ENCODE measurements at places on chromosomes 16 and 17.

- DNase-seq = no peak
Measured at GRCh38 chr16:88812513-88813268, 963 bp upstream of the APRT start.

GRCh38 chr16:65213866-65214595, 92.2 kb upstream of the CDH11 start:
- no peak for DNase-seq

DNA sequence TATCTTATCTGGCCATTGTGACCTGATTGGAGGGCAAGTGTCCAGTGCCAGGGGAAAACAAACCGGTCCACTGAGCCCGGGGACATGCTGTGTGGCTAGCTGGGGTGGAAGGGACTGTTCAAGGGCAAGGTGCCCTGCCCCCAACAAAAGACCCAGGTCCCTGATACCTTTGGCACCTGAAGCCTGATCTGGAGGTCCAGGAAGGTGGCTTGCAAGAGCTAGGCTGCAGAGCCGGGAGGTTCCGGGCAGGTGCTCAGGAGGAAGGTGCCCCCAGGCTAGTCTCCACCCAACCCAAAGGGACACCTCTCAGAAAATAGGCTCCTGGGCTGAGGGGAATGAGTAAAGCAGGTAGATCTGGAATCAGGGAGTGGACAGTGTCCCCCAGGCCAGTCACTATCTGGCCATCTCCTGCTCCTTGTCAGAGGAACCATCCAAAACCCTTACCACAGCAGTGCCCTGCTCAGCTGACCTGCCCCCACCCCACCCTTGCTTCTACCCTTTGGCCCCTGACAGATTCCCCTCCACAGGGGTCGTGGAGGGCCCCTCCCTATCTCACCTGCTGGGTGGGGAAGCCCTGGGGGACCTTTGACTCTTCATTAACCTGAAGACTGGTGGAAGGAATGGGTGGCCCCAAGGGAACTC, 6.2 kb downstream of the NAT9 start:
- no peak for DNase-seq

DNA sequence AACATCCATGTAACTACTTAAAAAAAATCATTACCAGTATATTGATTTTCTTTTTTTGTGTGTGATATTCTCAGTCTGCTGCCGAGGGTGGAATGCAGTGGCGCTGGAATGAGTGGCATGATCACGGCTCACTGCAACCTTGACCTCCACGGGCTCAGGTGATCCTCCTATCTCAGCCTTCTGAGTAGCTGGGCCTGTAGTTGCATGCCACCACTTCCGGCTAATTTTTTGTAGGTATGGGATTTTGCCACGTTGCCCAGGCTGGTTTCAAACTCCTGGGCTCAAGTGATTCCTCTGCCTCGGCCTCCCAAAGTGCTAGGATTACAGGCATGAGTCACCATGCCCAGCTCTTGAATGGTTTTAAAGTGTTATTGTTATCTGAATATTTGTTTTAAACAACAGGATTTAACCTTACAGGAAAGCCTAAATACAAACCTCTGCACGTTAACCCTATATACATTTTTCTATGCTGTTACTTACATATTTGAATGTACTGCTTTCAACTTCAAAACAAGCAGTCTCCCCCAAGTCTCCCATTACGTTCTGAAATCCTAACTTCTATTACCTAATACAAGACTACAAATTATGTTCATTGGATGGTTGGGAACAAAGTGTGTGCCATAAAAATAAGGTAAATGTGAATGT, 61.7 kb downstream of the KPNA2 start:
- DNase-seq = no peak

DNA sequence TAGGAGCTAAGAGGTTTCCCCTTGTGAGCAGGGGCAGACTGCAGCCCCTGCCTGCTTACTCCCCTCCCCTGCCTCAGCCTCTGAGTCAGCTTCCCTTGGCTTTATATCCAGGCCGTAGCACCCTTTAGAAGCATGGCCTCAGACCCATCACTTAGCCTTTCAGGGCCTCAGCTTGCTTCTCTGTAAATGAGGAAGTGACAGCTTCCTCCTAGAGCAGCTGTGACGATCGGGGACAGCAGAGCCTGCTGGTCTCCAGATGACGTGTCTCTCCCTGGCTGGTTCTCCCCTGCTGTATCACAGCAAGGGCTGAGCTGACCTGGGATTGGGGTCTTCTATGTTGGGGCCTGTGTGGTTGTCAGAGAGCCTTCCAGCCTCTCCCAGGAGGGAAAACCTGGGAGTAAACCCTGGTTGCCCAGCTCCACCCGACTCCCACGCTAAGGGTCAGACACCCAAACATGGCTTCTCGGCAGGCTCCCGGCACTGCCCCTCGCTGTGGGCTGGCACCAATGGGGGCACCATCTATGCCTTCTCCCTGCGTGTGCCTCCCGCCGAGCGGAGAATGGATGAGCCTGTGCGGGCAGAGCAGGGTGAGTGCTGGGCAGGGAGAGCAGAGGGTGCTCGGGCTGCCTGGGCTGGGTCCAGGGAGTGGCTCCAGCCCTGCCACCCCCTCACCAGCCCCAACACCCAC, 16.3 kb upstream of the MYO15B start:
- peak; percentile 33 for DNase-seq

DNA sequence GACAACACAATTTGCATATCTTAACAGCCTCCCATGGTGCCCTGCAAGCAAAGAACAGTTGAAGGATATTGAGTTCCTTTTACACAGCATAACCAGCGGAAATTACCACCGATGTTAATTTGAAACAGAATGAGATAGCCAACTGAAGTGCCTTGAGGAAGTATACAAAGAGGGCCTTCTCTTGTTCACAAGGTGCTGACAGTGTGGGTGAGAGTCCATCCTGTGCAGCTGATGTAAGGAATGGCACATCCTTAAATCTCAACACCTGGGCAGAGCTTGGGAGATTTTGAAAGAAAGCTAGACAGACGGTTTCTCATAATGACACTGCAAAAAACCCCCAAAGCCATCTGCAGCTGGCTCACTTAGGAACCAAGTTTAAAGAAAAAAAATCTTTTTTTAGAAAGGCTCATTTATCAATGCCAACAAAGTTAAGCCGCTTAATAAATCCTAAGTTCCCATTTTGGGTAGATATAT, 818.6 kb downstream of the KCNJ2 start:
- no peak for DNase-seq

Measured in esophagus squamous epithelium (tissue), 5 donors.